ENCODE measurements at places on chromosomes 2 and 18. TPM values are rescaled to one million over a fixed set of nuclear protein-coding genes. Genes with fewer than 3 reads are reported as not detected.

CD8A gene
- total RNA-seq: not detected

TRAPPC8 gene
- 18.0 TPM for total RNA-seq

GPR45 gene
- total RNA-seq: 0.17 TPM

PTH2R gene
- total RNA-seq: 36.9 TPM

SCN7A gene
- not detected for total RNA-seq

GPR148 gene
- total RNA-seq: not detected

SERPINB4 gene
- not detected for total RNA-seq

RFTN2 gene
- total RNA-seq: not detected

TPO gene
- total RNA-seq: not detected

TACR1 gene
- not detected for total RNA-seq
